ENCODE measurements at places on chromosomes 1 and 21.

DNA sequence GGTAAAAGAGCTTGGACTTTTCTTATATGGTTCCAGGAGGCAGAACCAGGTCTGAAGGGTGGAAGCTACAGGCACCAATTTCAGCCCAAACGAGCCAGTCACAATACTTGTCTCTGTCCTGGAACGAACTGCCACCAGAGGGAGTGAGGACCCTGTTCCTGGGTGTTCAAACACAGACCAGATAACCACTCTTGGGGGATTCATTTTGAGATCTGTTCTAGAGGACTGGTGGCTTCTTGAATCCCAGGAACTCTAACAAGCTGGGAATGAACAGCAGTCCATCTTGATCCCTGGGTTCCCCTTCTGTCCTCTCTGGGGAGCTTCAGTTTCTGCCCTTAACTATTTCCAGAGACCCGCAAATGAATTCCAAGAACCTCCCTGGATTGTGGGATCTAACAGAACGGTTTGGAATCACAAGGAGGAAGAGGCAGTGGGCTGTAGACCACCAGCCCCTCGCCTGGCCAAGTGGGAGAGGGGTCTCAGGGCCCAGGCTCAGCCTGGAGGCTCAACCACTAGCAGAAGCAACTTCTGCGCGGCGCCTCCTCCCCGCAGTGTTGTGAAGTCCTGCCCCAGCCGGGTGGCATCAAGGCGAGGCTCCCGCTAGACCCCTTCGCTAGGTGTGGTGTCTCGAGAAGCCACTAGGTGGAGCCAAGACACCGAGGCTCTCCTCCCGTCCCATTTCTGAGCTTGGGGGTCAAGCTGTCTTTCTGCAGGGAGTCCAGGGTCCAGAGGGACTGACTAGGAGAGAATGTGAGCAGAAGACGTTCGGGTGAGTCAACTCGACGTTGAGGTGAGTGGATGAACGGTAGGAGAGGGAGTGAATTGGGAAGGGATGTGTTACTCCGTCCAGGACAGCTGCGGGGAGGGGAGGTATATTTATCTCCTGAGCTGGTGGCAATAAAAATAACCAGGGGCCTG is 12.1 kb upstream of the NES start:
- DNase-seq = peak; percentile 85

- peak; percentile 52 for DNase-seq
Measured at GRCh38 chr1:155910621-155911121, 478 bp downstream of the RIT1 start.

DNA sequence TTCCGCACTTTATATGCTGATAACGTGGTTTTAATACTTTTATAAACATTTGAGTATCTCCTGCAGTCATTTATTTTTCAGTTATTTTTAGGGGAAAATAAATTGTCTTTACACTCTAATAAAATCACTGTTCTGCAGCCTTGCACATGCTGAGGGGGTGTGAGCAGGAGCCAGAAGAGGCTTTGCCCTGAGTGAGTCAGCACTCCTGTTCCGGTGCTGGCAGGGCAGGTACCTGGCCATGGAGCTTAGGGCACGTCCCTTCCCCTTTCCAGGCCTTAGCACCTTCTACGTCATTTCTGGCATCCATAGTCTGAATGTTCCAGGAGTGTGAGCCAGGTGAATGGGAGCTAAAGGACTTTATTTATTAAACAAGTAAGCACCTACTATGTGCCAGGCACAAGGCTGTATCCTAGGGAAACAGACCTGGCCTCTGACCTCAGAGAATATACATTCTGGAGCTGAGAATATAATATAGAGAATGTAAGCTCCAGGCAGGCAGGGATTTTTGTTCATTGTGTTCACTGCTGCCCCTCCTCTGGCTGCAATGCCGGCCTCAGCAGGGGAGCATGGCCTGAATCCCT is 402.9 kb downstream of the PTPRU start:
- DNase-seq = no peak

GRCh38 chr1:151618470-151618869 is 6.6 kb downstream of the SNX27 start:
- DNase-seq = no peak

DNA sequence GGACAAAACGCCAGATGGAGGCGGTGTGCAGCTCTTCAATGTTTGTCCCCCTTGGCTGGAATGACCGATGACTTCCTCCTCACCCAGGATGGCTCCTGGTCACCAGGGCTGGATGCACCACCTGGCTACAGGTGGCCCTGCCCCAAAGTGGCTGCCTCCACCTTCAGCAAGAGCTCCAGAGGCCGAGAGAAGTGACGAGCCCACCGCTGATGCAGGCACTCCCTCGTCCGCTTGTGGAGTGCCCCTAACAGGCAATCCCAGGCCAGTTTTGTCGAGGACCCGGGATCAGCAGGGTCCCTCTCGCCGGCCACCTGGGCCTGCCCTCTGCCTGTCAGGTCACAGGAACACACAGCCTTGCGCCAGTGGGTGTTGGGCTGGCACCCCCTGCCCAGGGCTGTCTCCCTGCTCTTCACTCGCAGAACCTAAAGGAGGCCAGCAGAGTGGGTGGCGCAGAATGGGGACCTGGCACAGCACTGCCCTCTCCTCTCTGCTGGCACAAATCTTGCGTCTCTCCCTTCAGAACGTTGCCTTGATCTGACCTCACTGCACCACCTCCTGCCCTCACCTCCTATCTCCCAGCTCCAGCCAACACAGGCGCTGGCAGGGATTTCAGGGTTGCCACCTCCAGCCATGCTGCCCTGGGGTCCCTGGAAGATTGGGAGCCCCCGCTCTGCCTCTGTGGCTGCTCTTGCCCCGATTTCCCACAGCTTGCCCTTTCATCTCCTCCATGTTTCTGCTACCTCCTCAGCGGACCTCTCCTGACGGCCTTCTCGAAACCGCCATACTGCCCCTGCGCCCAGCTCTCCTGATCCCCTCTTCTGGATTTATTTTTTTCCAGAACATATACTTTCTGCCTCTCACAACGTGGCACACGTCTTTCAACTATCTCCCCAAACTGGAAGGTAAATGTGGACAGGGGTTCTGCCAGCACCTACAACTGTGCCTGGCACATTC is 38.6 kb downstream of the SLC45A1 start:
- no peak for DNase-seq

GRCh38 chr1:108670131-108670773 is 9.4 kb upstream of the HENMT1 start:
- DNase-seq = no peak

DNA sequence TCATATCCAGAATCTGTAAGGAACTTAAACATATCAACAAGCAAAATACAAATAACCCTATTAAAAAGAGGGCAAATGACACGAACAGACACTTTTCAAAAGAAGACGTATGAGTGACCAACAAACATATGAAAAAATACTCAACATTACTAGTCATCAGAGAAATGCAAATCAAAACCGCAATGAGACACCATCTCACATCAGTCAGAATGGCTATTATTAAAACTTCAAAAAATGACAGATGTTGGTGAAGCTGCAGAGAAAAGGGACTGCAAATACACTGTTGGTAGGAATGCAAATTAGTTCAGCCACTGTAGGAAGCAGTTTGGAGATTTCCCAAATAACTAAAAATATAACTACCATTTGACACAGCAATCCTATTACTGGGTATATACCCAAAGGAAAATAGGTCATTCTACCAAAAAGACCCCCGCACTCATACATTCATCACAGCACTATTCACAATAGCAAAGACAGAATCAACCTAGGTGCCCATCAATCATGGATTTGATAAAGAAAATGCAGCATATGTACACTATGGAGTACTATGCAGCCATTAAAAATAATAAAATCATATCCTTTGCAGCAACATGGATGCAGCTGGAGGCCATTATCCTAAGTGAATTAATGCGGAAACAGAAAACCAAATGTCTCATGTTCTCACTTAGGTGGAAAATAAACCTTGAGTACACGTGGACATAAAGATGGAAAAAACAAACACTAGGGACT is 230.1 kb upstream of the RAB4A start:
- DNase-seq = no peak

DNA sequence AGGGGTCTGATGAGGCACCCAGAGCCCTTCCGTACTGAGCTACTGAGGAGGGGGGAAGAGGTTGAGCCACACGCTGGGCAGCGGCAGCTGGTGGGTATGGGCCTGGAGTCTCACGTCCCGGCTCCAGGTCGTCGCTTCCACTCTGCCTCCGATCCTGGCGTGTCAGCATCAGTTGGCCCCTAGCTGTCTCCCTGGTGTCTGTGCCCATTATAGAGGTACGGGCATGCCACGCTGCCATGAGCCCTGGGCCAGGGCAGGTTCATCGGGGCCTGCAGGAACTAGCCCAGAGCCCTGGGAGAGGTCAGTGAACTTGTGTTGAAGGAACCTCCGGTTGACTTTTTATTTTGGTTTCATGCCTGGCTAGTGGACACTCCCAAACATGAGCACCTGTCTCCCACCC is 18.2 kb downstream of the COQ8A start:
- DNase-seq = no peak

GRCh38 chr21:17461582-17461981 is 51.3 kb upstream of the CXADR start:
- DNase-seq = no peak

DNA sequence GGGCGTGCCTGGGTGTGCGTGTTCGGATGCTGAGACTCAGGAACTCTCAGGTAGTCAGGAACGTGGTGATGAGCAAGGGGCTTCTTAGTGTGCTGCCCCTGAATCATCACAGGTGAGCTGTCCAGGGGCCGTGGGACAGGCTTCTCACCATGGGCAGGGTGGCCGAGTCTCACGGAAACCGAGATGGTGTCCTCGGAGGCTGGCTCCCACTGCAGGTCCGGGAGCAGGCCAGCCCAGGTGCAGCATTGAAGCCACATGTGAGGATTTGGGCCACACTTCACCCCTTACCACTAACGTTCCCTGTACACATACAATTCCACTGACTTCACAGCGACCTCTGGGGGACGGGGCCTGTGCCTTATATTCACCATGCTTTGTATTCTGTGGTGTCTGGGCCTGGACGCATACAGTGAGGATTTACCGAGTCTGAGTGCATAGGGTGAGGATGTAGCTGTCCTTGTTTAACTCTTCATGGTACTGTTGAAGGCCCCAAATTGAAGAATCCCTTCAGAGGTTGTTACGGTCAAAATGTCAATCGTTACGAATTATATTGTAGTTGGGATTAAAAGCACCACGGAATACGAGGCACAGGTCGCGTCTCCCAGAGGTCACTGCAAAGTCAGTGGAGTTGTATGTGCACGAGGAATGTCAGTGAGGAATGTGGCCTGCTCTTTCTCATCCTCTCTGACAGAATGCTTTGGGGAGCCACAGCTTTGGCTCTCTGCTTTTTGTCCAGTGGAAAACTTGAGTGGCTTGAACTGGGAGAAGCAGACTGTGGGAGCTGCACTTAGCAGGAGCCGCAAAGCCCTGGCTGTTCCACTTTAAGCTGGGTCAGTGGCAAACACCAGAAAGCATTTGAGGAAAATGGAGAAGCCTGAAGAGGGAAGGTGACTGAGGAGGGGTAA is 95.3 kb downstream of the MTR start:
- DNase-seq = no peak

Measured in NCI-H510A treated with DMSO at 0.1 percent for 48 hours (cell line).